GM20000 (cell line): ENCODE measurements at places on chromosomes 11 and 22.
A peak's percentile ranks its signal among the peaks of the same experiment; 100 is the strongest.

DNA sequence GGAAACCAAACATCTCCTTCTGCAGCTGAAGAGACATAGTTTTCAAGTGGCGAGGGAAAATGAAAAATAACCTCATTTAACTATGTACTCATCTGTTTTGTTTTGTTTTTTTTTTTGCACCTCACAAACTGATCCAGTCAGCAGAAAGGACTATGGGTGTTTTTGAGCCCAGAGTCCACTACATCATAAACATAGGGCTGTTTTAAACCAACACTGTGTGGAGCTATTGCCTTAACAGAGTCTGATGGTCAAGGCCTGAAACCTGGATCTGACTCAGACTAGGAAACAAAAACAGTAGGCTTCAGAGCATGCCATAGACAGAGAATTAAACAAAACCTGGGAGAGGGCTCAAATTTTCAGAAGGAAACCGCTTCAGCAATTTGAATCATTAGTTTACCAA, 99.3 kb upstream of the FSHB start:
- DNase-seq = peak; percentile 2

DNA sequence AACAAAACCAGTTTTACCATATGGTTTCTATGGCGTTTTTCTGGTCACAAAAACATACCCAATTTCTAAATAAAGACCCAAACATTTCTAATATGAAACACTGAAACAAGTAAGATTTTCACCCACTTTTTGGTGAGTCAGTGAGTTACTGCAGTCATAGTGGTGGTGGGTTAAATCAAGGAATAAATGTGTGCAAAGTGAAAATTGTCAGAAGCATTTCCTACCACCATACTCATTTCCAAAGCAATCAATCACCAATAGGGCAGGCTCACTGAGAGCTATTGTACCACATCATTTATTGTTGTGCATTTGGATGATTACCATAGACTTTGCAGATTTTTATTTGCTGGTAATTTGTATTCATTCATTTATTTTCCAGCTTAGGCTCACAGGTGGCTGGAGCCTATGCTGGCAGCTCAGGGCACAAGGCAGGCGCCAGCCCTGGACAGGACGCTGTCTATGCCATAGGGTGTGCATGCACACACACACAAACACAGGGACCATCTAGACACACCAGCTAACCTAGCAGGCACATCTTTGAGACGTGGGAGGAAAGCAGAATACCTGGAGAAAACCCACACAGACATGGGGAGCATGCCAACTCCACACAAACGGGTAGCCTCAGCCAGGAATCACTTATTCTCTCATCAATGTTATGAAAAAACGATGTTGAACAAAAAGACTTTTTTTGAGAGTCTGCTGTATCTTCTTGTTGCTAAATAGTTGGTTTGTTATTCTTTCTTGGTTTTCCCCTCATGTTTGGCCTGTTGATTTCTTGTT, 5.1 kb downstream of the FAM118B start:
- DNase-seq = no peak

DNA sequence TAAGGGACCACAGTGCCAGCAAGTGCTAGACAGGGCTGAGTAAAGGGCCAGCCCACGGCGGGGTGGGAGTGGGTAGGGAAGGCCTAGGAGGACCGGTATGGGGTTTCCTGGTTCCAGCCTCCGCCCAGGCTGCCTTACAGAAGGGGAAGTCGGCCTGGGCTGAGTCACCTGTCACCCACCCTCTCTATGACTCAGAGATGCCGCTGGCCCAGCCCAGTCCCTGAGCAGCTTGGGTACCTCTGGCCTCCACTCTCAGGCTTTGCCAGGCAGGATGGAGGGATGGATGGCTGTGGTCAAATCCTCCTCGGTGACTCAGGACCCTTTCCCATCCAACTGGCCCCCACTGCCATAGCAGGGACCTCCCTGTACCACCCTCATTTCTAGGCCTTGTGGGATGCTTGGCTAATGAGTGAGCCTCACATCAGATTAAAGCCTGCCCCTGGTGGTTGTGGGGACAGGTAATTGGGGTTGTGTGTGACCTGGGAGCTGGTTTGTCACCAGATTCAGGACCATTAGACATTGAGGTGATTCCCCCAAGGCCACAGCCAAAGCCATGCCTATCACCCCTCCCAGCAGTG, 13.9 kb downstream of the SLC35E4 start:
- peak; percentile 87 for DNase-seq

DNA sequence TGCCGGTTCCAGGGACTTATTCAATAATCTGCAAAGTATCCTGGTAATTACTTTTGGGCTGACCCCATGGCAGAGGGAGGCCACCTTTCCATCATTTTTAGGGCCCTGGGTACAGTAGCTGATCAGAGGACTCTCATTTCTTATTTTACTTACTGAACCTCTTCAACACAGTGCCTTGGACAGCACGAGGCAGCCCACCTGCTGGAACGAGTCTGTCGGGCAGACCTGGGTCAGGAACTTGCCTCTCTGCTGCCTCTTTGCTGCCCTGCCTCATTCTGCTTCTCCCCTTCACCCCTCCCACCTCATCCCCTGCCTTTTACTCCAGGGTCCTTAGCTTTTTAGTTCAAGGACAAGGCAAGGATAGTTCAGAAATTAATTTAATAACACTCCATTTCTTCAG, 204.5 kb downstream of the CSNK2A3 start:
- no peak for DNase-seq

DNA sequence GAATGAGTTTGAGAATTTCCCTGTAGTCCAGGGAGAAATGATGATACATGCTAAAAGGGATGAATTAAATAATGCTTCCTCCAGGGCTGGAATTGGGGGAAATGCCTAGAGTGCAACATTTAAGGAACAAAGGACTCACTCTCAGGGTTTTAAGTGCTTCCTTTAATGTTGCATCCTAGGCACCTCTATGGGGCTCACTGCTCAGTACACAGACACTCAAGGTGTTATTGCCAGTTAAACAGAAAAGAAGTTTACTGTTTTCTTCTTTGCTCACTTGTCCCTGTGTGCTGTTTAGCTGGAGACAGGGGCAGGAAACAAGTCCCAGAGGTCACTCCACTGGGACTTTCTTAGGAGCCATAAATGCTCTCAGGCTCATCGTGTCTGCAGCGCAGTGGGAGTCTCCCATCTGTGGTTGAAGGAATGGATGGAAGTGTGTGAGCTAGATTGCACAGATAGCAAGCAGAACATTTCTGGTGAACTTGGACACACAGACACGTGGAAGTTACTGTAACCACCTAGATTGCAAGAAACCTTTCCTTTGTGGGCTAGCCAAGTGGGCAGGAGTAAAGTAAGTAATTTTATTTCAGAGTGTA, 8.4 kb upstream of the OR52H1 start:
- DNase-seq = no peak

DNA sequence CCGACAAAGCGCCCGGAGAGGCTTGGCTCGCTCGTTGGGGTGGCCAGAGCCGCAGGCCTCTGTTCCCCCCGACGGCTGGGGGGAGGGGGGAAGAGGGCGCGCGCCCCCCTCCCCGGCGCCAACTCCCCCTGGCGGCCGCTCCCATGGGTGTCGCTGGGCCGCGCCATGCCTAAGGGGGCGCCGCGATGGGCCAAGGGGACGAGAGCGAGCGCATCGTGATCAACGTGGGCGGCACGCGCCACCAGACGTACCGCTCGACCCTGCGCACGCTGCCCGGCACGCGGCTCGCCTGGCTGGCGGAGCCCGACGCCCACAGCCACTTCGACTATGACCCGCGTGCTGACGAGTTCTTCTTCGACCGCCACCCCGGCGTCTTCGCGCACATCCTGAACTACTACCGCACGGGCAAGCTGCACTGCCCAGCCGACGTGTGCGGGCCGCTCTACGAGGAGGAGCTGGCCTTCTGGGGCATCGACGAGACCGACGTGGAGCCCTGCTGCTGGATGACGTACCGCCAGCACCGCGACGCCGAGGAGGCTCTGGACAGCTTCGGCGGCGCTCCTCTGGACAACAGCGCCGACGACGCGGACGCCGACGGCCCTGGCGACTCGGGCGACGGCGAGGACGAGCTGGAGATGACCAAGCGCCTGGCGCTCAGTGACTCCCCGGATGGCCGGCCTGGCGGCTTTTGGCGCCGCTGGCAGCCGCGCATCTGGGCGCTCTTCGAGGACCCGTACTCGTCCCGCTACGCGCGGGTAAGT, 1.4 kb downstream of the KCNC1 start:
- DNase-seq = no peak

- DNase-seq = no peak
Observed at GRCh38 chr11:100734743-100735527, 47.8 kb downstream of the ARHGAP42 start.

DNA sequence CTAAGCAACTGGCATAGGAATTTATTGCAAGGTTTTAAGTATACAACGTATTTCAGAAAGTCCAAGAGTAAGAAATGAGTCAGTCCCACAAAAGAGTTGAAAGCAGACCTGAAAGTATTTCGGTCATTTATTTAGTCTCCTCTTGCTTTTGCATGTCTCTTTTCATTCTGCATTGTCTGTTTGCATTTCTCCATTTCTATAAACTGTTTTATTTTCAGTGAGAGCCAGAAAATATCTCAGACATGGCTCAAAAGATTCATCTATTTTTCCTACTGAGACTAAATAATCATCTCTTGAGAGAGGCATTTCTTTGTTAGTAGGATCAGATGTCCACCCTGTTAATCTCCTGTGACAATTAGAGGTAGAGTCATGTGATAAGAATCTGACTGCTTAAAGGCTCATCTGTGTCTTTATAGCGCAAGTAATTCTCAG, 219.1 kb upstream of the CCDC179 start:
- peak; percentile 7 for DNase-seq

GRCh38 chr22:37566903-37567798, 6.9 kb downstream of the CDC42EP1 start:
- DNase-seq = peak; percentile 92

- no peak for DNase-seq
Observed at GRCh38 chr11:18374956-18375355, 19.4 kb upstream of the LDHA start.

GRCh38 chr11:64430645-64431044, 71.7 kb downstream of the RPS6KA4 start:
- DNase-seq = no peak

GRCh38 chr11:67654225-67654624, 3.7 kb upstream of the ACY3 start:
- no peak for DNase-seq

- DNase-seq = peak; percentile 34
Observed at GRCh38 chr11:44308256-44308922, 1.6 kb downstream of the ALX4 start.

DNA sequence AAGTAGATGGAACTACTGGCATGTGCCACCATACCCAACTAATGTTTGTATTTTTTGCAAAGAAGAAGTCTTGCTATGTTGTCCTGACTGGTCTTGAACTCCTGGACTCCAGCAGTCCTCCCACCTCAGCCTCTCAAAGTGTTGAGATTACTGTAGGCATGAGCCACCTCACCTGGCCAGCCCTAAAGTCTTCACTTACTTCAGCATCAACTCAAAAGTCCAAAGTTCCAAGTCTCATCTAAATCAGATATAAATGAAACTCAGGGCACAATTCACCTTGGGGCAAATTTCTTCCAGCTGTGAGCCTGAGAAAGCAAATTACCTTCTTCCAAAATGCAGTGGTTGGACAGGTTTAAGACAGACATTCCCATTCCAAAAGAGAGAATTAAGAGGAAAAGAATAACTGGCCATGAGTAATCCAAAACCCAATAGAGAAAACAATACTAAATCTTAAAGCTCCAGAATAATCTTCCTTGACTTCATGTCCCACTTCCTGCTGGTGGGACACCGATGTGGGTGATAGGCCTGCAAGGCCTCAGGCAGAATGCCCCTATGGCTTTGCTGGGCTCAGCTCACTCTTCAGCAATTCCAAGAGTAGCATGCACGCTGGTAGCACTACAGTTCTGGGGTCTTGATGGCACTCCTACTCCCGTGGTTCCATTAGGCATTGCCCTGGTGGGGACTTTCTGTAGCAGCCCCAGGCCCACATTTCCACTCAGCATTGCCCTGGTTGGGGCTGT, 50.3 kb downstream of the TUG1 start:
- DNase-seq = no peak

DNA sequence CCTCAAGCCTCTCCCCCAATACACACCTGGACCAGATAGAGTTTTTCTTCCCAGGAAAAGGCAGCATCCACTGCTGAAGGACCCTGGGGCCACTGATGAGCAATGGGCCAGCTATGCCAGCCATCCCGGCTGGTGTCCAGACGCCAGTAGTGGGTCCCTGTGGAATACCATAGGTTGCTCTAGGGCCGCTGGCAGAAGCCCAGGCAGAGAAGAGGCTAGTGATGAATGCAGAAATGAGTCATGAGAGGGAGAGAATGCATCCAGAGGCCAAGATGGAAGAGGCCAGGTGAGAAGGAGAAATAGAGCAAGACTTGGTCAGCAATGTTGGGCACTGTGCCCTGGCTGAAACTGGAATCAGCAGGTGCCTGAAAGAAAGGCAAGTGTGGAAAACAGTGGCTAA, 8.9 kb downstream of the HPX start:
- DNase-seq = no peak

GRCh38 chr11:45320371-45320770, 34.2 kb upstream of the SYT13 start:
- no peak for DNase-seq

GRCh38 chr11:113626736-113627135, 79.4 kb downstream of the TMPRSS5 start:
- no peak for DNase-seq

DNA sequence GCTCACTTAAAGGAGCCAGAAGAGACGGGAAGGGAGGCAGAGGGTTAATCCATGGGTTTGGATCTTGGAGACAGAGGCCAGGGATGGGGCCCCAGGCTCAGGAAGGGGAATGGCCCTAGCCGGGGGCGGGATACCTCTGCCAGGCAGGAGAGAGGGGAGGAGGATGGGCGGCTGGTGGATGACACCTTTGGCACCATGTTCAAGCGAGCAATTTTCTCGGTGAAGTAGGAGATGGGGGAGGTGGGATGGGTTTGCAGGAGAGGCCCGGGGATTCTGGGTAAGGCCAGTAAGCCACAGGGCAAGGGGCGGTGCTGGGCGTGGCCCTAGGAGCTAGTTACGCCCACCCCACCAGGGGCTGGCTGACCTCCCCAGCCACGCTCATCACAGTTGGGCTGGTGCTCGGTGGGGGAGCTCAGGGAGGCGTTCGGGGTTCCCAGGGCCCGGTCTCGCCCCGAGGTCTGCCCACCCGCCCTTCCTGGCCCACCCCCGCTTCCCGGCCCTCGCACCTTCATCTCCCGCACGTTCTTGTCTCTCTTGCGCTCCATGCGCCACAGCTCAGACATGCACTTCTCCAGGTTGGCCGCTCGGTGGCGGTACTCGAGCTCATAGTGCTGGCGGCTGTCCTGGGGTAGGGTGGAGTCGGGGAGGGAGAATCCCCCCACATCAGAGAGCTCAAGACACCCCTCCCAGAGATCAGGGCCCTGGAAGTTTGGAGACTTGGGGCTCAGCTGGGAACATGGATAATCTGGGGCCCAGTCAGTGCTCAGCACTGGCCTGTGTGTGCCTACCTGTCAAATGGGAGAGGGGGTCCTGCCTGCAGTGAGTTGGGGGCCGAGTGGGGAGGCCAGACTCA, 12.7 kb downstream of the BAIAP2L2 start:
- no peak for DNase-seq

DNA sequence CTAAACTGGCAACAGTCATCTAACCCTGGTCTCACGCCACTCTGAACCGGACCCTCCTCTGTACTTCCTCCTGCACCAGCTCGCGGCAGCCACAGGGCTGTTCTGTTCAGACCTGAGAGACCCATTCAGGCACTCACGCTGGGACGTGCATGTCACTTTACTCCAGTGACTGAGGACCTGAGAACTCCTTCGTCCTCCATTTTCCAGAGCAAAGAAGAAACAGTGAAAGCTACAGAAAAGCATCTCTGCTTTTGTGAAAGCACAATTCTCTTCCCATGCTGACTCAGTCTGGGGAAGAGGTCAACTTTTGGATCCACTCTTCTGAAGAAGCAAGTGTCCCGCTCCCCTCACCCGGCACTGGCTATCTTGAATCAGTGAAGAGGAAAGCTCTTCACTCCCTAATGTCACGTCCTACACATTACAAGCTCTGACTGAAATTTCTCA, 24.5 kb downstream of the PISD start:
- DNase-seq = peak; percentile 60

- DNase-seq = no peak
Observed at GRCh38 chr11:107857550-107858216, 904 bp downstream of the SLC35F2 start.
